ENCODE measurements at places on chromosomes 2 and 18.

- DNase-seq: no peak
Measured at GRCh38 chr18:77108001-77108692, 24.4 kb downstream of the MBP start.

DNA sequence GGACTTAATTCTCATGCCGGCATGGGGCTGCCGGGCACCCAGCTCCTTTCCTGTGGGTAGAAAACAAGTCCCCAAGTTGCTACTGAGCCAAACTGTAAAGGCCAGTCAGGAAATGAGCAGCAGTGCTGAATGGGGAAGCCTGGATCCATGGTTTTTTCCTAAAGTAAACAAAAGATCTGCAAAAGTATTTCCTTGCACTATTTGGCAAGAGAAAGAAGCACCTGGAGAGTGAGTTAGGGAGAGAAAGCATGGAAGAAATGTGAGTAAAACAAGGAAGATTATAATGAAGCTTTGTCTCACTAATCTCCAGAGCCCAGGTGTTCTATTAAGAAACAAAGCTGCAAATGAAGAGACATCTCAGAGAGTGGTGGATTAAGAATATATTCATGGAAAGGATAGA lies 117.6 kb downstream of the METTL8 start:
- no peak for DNase-seq

DNA sequence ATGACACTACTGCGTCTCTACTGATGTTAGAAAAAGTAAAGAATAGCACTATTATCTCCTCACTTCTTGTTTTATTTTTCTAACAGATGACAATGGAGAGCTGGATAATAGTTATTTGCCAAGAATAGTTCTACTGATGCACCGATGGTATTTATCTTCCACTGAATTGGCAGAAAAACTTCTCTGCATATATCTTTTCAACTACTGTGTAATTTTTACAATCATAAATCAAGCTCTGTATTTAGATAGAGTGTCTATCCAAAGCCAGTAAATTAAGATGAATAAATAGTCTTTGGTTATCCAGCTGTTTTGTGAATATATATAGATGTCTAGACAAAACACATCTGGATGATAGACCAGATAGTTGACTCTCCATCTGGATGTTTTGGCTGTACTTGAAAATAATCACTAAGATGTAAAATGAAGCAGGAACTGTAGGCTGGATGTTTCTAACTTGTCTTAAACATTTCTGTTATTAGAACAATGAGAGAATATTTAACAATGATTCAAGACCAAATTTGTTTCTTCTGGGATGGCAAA lies 40.1 kb downstream of the RASGRP3 start:
- DNase-seq: no peak

GRCh38 chr18:55858661-55859515 lies 270.9 kb upstream of the TCF4 start:
- DNase-seq: no peak

DNA sequence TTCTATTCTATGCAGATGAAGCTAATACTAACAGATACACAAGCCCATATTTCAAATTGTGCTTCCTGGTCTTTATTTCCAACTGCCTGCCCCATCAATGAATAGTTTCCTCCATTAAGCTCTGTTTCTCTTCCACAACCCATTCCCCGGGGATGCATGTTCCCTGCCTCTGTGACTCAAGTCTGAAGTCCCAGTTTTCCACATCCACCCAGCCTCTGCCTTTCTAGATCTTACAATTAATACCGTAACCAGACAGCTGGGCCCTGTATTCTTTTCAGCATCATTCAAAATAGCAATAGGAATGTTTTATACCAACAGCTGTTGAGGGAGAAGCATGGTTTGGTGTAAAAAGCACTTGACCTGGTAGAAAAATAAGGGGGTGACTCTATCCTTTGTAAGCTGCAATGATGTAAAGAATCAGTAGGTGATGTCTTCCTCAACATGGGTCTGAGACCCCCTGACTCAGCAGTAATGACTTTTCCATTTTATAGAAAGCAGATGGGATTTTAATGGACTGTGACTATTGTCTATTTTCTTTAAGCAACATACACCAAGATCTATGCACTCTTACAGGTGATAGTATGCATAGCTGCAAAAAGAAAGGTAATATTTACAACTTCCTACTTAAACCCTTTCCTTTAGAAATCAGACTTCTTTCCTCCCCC lies 46.1 kb upstream of the DAPL1 start:
- DNase-seq: no peak

- DNase-seq: no peak
Measured at GRCh38 chr18:710418-711300, 1.8 kb downstream of the ENOSF1 start.

- no peak for DNase-seq
Measured at GRCh38 chr2:188596054-188596453, 304.4 kb downstream of the GULP1 start.

DNA sequence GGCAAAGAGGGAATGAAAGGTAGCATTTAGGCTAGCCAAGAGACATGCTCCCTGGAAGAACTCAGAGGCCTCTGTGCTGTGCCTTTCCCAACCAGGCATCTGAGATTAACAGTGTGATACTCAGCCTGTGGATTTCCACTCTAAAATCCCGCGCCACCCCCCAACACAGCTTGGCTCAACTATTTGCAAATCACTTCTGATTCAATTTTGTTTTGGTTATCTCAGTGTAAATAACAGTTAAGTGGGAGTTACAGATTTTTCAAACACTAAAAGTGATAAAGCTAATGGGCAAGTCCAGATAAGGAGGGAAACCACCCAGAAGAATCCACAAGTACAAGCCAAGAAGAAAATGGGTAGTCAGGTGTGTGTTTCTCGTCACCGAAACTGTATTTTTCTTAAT lies 1.4 kb upstream of the NRP2 start:
- DNase-seq: no peak

- no peak for DNase-seq
Measured at GRCh38 chr2:103896182-103896581, 957.7 kb upstream of the POU3F3 start.

GRCh38 chr18:11339188-11339775 lies 189.9 kb upstream of the PIEZO2 start:
- no peak for DNase-seq

DNA sequence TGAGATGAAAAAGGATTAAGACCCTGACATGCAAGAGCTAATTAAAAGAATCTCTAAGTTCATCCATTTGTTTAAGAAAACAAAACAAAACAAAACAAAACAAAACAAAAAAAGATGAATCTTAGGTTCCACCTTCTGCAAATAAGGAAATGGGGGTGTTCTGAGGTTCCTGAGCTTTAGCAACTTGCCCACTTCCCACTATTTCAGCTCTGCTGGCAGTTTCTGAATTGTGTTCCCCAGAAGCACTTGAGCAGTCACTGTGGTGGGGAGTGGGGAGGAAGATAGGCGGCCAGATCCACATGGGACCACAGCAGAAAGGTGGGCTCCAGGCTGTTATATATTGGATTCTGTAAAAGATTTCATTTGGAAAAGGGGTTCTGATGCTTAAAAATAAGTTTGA lies 20.3 kb downstream of the INO80C start:
- no peak for DNase-seq

GRCh38 chr2:20288642-20289340 lies 61.9 kb downstream of the PUM2 start:
- no peak for DNase-seq

DNA sequence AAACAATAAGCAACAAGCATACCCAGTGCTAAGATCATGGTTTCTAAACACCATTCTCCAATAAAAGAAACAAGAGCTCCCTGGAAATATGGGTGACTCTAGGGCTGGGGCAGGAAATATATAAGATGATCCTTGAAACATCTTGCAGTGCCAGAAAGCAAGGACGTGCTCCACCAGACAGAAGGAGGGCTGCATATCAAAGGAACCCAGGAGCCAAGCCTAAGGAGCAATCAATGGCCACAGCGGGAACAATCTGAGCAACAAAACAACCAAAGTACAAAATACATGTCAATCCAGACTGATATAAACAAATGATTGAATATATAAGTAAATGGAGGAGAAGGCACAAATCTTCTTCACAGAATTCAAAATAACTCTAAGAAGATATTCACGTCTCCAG lies 10.1 kb downstream of the SPIRE1 start:
- DNase-seq: no peak

GRCh38 chr2:199160677-199161465 lies 296.9 kb downstream of the SATB2 start:
- DNase-seq: no peak

DNA sequence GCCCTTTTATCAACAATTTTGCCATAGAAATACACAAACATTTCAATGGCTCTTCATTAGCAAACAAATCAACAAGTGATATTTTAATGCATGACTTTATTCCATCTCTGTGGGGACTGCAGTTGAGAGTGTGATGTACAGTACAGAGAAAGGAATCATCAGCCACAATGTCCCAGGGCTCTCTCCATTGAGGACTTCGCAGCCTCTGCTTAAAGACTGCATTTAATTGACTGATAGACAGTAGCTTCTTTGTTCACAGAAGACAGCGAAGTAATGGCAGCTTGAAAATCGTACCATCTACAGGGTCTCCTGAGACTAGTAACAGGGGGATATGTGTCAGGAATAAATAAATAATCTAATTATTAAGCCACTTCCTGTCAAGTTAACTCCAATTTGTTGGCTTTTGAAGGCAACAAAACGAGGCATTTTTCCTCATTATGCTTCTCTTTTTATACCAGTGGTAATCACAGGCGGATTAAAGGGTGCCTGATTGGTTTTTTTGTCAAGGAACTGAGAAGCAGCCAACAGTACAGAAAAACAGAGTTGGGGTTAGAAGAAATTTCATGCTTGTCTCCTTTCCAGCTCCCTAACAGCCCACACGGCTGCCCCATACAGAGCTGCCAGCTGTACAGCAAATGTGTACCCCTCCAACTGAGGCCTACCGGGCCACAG lies 164.3 kb downstream of the ZNF521 start:
- no peak for DNase-seq

GRCh38 chr18:25244924-25245698 lies 106.9 kb downstream of the ZNF521 start:
- DNase-seq: no peak

DNA sequence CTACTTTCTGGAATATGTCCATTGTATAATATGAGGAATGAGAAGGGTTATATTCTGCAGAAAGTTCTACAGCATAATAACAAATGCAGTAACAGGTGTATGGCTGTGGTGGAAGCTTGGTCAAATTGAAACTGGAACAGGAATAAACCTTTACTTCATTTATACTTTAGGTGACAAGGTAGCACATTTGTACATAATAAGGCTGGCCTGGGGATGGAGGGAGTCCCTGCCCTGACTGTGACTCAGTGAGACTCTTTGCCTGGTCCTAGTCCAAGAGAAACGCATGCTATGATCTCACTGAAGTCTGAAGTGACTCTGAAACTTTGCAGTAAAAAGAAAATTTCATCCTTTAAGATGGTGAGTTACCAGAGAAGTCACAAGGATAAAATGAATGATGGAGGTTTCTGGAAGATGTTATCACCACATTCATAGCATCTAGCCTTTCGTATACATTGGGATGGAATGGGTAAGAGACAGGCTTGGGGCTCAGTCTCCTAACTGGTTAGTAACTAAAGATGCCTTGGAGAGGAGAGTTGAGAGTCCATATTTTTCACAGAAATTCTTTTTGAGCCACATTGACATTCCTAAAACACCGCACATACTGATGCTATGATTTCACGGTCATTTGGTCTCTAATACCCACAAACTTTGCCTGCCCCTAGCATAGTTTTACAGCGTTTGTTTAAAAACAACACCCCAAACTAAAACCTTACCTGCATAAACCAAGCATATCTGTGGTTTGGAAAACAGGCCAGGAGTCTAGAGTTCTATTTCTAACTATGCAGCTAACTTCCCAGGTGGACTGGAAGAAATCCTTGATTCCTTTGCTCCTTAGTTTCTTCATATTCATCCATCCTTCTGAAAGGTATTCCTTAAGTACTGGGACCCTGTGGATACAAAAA lies 42.4 kb upstream of the NABP1 start:
- no peak for DNase-seq

DNA sequence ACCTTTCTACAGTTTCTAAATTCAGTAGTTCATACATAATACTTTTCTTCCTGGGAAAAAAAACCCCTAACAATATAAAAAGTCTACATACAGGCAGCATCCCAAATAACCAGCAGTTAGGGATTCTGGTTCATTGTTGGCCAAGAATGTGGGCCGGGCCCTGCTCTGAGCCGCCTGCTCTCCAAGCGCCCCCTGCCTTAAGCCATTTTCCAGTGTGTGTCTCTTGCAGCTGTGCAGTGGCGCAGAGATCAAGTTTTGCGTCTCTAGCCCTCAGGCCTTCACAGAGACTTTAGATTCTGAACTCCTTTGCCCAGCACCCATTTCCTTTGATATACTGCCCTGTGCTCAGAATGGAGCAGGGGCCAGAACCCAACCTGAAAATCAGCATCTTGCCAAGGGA lies 32.9 kb downstream of the RMC1 start:
- no peak for DNase-seq

GRCh38 chr2:191845876-191846514 lies 893 bp downstream of the CAVIN2 start:
- no peak for DNase-seq

DNA sequence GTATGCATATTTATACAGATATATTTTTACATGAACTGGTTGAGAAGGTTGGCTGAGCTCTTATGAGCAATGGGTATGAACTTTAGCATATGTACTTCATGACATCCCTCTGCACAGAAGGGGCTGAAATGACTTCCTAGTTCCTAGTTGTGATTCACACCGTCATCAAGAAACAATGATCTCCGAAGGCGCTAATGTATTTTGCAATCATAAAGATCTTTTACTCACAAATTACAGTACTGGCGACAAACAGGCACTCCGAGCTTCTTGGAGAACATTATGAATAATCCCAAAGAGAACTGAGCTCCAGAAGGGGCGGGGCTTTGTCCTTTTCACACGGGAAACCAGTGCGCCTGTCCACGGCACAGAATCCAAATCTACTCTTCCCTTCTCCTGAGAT lies 18.1 kb downstream of the BCL2 start:
- no peak for DNase-seq

GRCh38 chr2:226699321-226699720 lies 100.3 kb downstream of the IRS1 start:
- DNase-seq: no peak

DNA sequence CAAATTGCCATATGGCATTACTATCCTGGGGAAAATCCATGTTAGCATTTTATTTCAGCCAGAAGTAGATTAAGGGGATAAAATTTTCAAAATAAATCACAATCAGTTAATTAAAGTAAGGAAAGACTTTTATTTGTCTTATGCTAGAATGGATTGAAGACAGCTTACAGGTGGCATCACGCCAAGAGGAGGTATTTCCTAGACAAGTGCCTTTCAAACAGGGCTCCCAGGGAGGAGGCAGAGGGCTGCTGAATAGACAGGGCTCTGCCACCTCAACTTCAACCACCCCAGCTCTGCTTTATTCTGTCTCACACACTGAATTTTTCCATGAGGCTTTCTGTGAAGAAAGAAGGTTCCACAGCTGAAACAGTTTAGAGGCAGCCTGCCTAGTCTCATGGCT lies 12.2 kb downstream of the CCDC68 start:
- no peak for DNase-seq

- no peak for DNase-seq
Measured at GRCh38 chr18:78950386-78950785, 29.2 kb upstream of the SALL3 start.
